Neuronal stem cell (in vitro differentiated cells): ENCODE measurements at places on chromosomes 2 and 18.
A peak's percentile ranks its signal among the peaks of the same experiment; 100 is the strongest.

DNA sequence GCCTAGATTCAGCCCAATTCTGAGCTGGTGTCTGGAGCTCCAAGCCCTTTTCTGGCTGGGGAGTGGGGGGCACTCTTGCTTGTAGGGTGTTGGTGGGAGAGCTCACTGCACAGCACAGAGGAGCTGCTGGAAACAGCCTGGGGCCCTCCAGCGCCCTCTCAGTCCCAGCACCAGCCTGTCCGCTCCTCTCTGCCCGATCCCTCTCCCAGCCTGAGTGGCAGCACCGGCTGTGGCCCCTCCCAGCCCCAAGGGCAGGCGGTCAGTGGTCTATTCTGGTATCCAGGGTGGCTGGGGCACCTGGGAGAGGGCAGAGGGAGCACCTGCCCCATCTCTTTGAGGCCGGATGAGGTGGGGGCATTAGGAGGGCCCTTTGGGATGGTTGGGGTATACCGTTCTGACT lies 13.2 kb upstream of the DES start:
- DNase-seq = no peak

DNA sequence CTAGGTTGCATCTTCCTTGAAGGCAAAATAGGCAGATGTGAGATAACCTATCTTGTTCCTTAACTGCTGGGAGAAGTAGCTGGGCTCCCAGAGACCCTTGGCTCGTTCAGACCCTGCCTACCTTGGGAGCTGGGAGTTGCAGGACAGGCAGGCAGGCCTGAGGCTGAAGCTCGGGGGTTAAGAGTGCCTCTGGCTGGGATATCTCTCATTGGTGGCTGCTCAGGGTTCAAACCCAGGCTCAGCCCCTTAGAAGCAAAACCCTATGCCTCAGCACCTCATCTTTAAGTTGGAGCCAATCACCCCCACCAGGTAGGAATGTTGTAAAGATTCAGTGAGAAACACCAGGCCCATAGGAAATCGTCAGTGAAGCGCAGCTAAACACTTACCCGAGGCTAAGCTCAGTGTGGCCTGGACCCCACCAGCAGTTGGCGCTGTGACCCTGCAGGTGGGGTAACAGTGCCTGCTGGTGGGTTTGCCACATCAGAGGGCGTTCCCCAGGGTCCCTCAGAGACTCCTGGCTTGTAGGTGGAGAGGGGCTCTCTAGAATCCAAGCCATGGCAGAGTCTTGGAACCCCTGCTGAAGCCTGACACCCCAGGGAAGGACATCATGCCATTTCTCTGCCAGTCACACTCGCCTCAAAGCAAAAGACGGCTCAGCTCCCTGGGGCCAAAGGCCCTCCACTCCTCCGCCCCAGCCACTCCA lies 54.6 kb upstream of the GPR17 start:
- DNase-seq = peak; percentile 65

GRCh38 chr18:60007661-60008060 lies 107.9 kb downstream of the PMAIP1 start:
- DNase-seq = no peak

- DNase-seq = no peak
Observed at GRCh38 chr18:11862468-11863137, 11.4 kb downstream of the CHMP1B start.

GRCh38 chr2:40746191-40746590 lies 294.3 kb upstream of the SLC8A1 start:
- no peak for DNase-seq

DNA sequence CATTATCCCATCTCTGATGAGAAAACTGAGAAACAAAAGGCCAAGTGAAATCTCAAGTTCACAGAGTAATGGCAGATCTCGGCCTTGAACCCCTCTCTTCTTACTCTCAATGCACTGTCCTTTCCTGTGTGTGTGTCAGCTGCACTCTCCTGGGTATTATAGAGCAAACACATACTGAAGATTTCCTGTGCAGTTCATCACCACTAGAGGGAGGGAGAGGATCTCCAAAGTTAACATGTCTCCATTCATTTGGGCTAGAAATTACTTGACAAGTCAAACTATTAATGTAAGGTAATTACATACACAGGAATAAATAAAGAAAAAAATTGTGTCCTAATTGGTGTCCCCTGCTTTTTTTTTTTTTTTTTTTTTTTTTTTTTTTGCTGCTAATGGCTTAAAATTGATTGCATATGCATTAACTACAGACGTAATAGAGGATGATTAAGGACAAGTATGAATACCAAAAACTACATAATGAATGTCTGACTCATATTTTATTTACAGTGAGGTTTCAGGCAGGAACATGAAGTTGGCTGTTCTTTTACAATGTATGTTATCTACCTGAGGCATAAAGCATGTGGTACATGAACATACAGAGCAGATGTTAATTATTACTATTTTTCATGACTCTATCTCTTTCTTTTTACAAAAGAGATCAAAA lies 269.2 kb downstream of the NYAP2 start:
- DNase-seq = no peak

GRCh38 chr18:41499345-41499744 lies 455.7 kb upstream of the PIK3C3 start:
- DNase-seq = no peak
